Muscle of back (tissue), 13 donors: ENCODE measurements at places on chromosomes 3 and 15.

DNA sequence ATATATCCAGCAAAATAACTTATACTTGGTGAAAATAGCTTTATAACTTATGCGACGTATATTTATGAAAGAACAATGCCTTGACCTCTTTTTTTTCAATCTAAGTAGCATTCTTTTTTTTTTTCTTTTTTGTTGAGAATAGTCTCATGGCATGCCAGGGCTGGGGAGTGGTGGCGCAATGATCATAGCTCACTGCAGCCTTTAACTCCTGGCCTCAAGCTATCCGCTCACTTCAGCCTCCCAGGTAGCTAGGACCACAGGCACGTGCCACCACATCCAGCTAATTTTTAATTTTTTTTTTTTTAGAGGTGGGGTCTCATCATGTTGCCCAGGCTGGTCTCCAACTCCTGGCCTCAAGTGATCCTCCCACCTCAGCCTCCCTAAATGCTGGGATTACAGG, 43.5 kb downstream of the RAB8B start:
- no peak for DNase-seq

DNA sequence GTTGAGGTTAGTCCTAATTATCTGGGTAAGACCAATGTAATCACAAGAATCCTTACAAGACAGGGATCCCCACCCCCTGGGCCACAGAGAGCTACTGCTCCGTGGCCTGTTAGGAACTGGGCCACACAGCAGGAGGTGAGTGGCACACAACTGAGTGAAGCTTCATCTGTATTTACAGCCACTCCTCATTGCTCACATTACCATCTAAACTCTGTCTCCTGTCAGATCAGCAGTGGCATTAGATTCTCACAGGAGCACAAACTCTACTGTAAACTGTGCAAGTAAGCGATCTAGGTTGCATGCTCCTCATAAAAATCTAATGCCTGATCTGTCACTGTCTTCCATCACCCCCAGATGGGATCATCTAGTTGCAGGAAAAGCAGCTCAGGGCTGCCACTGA, 58.5 kb upstream of the CRBN start:
- DNase-seq: no peak

DNA sequence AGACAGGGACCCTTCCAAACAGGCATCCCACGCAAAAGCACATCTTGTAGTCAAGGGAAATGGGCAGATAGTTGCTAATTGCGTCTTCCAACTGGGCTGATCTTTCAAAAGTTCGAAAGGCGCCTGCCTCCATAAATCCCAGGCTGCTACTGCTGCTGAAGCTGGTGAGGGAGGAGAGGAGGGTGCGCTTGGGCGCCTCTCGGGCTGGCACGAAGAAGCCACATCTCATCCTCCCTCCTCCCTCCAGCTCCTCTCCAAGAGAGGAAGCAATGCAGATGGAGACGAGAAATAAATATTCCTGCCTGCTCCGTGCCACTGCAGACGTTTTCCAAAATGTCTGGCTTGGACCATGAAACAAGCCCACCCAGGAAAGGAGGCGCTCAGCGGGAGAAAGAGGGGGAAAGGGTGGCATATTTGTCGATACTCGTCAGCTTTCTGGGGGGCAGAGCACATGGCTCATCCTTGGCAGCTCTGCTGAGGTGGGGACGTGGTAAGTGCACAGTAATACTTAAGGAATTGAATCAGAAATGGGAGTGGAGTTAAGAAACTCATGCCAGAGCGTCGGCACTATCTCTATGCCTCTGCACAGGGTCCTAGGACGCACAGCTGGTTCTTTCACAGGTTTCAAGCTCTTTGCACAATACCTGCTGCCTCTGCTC, 88.9 kb upstream of the FEZF2 start:
- DNase-seq: no peak

DNA sequence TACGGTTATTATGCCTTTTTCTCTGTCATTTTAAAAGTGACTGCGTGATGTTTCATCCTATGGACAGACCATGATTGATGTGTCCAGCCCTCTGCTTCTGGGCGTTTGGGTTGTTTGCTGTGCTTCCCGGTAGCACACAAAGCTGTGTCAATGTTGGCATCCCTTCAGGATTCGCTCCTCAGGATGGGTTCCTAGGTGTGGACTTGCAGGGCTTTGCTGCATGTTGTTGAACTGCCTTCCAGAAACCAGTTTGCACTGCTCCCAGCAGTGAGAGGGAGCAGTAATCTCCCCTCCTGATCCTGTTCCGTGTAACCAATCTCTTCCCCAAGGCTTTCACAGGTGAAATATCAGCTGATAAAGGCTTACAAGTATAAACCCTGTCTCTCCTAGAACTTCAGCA, 787 bp downstream of the TRPM1 start:
- DNase-seq: no peak

GRCh38 chr3:10198761-10199649, 34.3 kb downstream of the IRAK2 start:
- DNase-seq: peak; percentile 30

DNA sequence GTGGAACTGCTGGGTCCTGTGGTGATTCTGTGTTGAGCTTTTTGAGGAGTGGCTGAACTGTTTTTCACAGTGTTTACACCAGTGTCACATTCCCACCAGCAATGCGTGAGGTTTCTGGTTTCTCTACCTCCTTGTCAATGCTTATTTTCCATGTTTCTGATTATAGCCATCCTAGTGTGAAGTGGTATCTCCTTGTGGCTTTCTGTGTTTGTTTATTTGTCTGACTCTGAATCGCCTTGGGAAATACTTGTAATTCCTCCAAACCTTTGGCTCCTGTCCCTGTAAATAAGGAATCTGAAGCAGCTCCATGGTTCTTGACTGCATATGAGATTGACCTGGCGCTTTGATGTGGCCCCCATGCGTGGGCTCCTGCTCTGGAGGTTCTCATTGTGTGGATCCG, 20.6 kb downstream of the FAN1 start:
- no peak for DNase-seq

DNA sequence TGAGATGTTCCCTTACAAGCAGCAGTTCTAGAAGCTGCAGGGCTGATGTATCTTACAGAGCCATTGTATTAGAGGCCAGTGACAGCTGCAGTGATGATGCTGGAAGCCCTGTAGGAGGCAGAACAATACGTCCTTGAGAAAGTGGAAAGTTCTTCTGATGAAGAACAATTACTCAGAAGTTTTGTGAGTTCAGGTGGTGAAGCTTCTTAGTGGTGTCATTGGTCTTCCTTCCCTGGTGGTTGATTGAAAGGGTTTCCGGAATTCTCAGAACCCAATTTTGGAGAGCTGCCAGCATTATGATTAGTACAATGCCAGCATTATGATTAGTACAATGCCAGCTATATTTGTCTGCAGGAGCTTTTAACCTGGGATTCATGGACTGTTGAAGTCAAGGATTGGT, 356.4 kb downstream of the MFSD1 start:
- no peak for DNase-seq

- no peak for DNase-seq
These were observed 83.5 kb downstream of the FOXB1 start for GRCh38 chr15:60087561-60087960.

DNA sequence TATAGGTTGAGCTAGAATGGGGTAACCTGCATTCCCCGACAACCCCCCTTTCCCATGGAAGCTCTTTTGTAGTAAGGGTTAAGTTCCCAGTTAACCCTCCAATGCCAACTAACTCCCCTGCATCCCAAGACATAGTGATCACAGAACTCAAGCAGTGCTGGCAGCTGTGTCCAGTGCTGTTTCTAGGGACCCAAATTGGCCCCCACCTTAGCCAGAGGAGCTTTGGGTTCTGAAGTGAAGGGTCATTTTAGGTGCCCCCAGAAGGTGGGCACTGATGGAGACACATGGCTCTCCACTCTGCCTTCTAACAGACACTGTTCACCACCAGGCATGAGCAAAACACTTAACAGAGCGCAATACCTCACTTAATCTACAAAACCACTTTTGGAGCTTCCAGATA, 7.1 kb downstream of the FBXL22 start:
- no peak for DNase-seq

GRCh38 chr3:163838769-163839168, 1239.5 kb downstream of the SI start:
- DNase-seq: no peak

- DNase-seq: no peak
These were observed 246.1 kb upstream of the PPP2R3A start for GRCh38 chr3:135719449-135719848.

DNA sequence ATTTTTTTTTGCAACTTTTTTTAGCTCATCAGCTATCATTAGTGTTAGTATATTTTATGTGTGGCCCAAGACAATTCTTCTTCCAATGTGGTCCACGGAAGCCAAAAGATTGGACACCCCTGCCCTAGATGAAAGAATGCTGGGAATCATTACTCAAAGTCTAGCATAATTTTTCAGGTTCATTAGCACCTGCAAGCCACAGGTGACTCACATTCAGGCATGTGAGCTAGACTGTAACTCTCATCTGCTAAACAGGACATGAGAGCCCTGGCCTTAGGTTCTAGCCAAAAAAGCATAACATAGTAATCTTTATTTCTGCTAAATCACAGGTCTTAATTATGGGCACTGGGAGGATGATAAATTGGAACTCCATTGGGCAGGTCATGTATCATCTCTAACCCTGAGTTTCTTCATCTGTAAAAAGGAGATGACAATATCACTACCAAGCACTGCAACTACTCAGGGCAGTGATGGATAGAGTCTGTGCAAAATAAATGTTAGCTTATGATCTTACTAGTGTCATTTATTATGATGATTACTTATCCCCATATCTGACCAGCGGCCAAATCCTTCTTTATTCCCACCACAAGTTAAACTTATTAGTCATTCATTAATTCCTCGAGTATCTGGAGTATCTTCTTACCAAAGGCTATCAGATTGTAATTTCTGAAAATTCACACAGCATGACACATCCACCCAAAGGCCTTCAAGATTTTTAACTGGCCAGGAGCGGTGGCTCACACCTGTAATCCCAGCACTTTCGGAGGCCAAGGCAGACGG, 125.0 kb downstream of the PLD1 start:
- no peak for DNase-seq

DNA sequence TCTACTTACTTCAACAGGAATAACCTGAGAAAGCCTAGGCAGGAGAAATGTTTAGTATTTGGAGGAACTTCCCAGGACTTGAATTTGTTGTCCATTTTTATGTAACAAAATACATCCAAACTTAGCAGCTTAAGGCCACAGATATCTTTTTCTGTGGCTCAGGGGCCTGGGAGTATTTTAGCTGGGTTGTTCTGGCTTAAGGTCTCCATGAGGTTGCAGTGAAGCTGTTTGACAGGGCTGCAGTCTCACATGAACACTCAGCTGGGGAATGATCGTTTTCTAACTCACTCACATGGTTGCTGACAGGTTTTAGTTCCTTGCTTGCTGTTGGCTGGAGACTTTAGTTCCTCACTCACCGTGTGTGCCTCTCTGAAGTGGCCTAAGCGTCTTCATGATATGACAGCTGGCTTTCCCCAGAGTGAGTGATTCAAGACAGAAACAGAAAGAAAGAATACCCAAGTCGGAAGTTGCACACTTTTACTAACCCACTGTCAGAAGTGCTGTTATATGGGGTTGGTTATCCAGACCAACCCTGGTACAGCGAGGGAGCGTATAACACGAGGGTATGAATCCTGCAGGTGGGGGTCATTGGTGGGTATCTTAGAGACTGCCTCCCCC, 229.7 kb upstream of the TBL1XR1 start:
- DNase-seq: no peak

GRCh38 chr15:83380682-83381081, 66.5 kb upstream of the SH3GL3 start:
- DNase-seq: no peak

DNA sequence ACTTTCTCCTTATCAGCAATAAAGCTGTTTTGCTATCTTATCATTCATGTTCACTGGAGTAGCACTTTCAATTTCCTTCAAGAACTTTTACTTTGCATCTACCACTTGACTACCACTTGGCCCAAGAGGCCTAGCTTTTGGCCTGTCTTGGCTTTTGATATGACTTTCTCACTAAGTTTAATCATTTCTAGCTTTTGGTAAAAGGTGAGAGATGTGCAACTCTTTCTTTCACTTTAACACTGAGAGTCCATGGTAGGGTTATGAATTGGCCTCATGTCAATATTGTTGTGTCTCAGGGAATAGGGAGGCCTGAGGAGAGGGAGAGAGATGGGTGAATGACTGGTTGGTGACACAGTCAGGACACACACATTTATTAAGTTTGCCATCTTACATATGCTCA, 31.0 kb upstream of the FAM3D start:
- DNase-seq: no peak

DNA sequence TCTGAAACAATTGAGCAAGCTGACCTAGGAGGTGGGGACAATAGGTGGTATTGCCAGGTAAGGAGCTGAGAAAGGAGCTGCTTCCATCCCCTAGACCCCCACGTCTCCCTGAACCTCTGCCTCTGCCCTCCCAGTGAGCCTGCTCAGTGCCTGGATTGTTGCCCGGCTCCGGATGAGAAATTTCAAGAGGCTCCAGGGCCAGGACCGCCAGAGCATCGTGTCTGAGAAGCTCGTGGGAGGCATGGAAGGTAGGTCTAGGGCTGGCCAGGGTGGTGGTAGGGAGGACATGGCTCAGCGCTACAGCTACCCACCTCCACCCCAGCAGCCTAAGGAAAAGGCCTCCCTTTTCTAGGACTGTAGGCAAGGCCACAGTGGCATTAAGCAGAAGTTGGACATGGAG, 13.3 kb downstream of the DUOX1 start:
- DNase-seq: no peak

DNA sequence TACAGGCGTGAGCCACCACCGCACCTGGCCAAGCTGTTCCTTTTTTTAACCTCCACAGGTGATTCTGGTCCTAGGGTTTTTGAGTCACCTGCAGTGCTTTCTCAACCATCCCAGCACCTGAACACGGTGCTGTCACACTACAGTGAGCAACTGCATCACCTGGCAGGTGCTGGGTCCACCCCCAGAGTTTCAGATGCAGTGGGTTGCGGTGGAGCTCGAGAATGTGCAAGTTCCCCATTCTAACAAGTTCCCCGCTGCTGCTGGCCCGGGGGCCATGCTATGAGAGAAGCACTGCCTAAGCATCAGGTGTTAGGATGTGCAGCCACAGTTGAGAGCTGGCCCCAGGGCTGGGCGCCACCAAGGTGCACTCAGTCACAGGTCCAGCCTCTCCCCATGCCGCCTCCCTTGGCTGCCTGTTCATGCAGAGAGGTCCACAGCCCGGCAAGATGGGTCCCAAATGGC, 18.0 kb downstream of the ISG20 start:
- no peak for DNase-seq

GRCh38 chr3:122985539-122985938, 42.0 kb downstream of the SEMA5B start:
- DNase-seq: no peak

DNA sequence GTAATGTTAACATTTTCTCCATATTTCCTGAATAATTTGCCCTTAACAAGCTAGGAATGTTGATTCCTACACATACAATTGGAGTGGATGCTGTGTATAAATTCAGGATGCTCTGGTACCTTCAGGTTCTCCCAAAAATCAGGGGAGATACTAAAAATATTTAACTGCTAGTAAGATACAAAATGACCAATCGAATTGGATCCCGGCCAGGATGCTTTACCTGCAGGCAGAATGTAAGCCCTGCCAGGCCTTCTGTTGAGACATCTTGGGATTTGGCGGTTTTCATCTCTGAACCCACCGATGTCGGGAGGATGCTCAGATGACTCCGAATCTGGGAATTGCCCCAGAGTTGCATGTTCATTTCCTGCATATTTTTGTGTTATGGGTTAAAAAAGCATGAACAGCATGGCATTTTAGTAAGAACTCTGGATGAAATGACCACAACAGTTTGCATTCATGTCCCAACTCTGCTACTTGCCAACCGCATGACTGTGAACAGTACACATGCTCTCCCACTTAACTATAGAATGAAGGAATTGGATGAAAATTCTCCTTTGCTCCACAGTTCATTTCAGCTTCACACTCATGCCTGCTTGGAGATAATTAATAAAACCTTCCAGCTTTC, 241.4 kb upstream of the TBL1XR1 start:
- no peak for DNase-seq
